CD4-positive, alpha-beta T cell treated with Interferon alpha-2 for 1 hour (primary cell): ENCODE measurements at places on chromosomes 1 and 21.
A peak's percentile ranks its signal among the peaks of the same experiment; 100 is the strongest.

- DNase-seq, result no peak
Measured at GRCh38 chr1:161733526-161733925, 12.2 kb downstream of the FCRLB start.

- DNase-seq, result no peak
Measured at GRCh38 chr1:225735252-225736149, 42.1 kb upstream of the SRP9 start.

- DNase-seq, result no peak
Measured at GRCh38 chr1:244405856-244406255, 45.9 kb downstream of the ADSS2 start.

DNA sequence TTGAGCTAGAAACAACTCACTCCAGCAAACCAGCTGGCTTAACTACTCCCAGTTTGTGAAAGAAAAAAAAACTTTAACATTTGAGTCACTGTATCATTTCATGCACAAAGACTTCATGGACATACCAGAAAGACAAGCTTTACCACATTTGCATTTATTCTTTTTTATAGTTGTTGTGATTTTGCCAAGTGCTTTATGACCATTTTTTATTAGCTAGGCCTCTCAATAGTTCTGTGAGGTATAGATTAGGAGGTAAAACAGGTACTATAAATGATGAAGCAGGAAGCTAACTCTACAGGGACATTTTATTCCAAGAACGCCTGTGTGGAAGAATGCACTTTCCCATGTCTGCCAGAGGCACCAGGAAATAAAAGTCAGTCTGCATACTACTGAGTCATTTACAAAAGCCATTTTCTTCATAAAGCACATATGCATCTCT lies 8.2 kb upstream of the DENND1B start:
- no peak for DNase-seq

DNA sequence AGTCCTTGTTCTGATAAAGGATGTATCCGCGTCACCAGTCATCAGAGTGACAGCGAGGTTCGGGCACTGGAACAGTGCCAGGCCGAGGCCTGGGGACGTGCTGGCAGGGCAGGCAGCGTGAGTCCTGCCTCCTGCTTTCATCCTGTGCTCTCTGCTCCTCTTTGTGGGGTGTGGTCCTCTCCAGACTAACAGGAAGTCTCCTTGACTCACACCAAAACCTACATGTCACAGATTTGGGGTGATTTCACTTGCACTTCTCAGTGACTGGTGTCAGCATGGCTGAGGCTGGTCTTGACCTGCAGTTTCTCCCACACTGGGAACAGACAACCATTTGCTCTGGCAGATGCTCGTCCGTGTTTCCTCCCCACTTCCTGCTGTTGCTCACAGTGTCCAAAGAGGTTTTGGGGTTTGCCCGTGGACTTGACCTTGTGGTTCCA lies 8.8 kb upstream of the NLRP3 start:
- DNase-seq, result peak; percentile 86

- DNase-seq, result peak; percentile 64
Measured at GRCh38 chr1:198678901-198679329, 40.1 kb downstream of the PTPRC start.

- DNase-seq, result no peak
Measured at GRCh38 chr1:161197560-161198193, 1.2 kb downstream of the ADAMTS4 start.

GRCh38 chr1:227779685-227780084 lies 35.8 kb upstream of the PRSS38 start:
- no peak for DNase-seq

DNA sequence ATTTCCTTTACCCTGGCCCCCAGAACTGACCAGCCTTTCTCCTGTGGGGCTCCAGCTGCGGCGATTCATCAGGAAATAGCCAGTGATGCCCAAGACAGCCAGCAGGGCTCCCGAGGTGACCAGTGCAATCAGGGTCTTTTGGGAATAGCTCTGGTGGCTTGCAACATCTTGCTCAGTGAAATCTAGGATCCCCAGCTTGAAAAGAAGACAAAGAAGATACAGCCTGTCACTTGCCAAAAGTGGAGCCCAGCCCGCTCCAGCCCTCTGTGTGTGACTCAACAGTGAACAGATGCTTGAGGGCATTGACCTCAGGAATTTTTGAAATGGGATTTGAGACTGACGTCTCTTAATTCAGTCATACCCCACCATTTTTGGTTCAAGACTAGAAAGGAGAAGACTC lies 22.3 kb downstream of the CD34 start:
- no peak for DNase-seq

DNA sequence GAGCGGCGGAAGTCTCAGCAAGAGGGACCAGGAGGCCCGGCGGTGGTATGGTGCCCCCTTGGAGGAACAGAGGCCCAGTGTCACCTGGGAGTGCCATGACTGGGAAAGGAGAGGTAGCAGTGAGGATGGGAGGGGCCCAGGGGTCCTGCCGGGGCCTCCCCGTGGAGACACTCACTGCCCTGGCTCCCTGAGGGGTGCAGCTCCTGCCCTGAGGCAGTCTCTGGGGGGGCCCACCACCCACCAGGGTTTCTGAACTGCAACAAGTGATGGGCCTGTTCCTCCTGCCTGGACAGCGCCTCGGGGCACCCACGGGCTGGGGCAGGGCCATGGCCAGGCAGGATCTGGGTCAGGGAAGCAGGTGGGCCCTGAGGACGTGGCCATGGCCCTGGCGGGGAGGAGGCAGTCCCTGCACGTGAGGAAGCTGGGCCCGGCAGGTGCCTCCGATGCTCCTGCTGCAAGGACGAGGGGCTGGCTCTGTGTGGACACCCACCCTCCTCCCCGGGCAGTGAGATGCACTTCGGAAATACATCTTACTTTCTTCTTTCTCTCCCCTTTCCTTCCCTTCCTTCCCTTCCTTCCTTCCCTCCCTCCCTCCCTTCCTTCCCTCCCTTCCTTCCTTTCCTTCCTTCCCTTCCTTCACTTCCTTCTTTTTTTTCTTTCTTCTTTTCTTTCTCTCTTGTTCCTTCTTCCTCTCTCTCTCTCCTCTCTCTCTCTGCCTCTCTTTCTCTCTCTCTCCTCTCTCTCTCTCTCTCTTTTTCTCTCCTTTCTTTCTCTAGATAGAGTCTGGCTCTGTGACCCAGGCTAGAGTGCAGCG lies 66.6 kb downstream of the MORN1 start:
- DNase-seq, result no peak

- DNase-seq, result no peak
Measured at GRCh38 chr1:25342846-25343245, 4.7 kb downstream of the TMEM50A start.

DNA sequence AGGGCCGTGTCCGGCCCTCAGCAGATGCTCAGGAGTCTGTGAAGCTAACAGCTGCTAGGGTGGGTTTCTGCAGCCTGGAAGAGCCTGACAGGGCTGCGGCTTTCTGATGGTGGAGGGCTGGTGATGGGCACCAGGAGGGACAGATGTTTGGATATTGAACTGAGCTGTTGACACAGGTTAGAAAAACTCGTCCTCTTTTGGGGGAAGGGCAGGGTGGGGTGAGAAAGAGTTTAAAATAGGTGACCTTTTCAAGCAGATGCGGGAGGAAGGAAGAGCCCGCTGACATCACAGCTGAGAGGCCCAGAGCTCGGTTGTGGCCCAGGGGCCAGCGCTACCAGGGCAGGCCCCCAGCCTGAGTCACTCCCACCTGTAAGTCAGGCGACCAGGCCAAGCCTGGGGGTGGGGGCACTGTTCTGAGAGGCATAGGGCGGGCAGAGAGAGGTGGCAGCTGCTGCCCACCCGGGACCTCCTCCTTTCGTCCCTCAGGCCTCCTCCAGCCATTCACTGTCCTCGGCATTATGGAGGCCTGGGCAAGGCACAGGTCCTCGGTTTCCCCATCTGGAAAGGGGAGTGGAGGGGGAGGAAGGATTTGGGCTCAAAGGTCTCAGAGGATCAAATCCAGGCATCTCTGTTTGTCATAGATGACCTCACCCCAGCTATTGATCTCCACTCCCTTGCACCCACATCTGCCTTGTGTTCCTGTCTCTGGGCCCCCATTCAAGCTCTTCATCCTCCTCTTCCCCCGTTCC lies 32.3 kb upstream of the ID3 start:
- DNase-seq, result no peak

DNA sequence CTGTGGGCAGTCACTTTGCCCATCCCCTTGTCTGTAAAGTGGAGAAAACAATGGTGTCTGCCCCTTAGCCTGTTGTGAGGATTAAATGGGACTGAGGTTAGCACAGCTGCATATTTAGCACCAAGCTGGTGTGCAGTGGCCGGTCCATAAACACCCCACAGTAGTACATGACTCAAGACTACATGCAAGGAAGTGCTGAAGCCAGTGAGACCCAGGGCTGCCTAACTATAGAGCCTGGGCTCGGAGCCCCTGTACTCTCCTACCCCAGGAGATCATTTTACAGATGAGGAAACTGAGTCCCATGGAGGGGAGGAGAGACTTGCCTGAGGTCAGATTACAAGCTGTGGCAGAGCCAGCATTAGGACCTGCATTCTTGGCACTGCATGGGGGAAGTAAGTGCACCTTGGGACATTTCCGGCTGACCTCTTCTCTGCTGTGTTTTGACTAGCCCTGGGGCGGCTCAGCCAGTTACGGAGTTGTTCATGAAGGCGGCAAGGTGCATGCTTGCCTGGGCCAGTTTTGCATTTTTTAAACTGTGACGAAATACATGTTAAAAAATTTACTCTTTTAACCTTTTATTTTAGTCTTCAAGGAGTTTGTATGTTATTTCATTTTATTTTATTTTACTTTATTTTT lies 3.2 kb downstream of the SERINC2 start:
- no peak for DNase-seq

- DNase-seq, result peak; percentile 5
Measured at GRCh38 chr1:158147869-158148268, 32.8 kb upstream of the CD1D start.

- no peak for DNase-seq
Measured at GRCh38 chr1:200038325-200038980, 10.9 kb downstream of the NR5A2 start.

- no peak for DNase-seq
Measured at GRCh38 chr1:177703888-177704446, 265.9 kb downstream of the SEC16B start.

- DNase-seq, result no peak
Measured at GRCh38 chr1:31807273-31808048, 8.4 kb downstream of the SPOCD1 start.

DNA sequence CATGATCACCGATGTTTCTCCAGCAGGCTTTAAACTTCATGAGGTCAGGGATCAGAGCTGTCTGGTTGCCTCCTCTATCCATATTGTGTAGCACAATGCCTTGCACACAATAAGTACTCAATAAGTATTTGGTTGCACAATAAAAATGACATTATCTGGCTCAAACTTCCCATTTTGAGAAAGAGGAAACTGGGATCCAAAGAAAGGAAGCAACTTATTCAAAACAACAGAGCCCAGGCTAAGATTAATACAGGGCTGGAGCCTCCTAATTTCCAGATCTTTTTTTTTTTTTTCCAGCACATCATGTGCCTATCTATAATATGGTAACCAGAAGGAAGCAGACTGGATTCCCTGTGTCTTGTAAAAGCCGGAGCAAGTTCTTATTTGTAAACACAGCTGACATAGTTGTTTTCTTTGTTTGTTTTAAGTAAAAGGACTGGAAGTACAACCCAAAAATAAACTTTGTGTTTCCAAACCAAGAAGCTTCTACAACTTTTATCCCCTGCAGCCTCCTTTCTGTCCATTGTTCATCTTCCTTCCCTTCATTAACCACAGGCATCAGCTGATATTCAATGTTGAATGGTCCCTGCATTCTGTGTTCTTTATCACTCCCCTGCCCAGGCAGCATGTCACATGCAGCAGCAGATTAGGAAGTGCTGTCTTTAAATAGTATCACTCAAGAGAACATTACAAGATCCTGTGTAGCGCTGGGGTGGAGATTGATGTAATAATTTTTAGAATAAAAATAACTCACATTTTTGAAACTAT lies 71.2 kb upstream of the HOOK1 start:
- no peak for DNase-seq

DNA sequence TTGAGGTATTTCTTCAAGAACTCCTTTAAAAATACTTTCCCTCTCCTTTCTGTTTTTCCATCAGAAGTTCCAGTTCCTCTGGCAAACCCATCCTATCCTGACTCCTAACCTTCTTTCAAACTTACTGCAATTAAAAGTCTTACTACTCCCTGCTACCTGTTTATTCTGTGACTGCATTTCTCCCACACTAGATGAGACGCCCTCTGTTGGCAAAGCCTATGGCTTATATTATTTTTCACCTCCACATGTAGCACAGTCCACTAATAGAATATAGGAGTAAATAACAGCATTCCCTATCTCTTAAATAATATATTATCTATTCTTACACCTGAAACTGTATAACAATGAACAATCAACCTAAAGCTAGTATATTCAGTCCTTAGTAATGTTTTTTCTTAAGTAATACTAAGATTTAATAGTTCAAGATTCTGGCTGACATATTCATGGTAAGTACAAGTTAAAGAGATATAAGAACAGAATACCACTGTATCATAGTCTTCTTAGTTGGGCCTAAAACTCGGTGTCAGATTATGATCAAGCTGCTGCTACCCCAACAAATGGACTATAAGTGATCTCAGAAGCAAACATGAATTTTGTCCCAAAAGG lies 54.8 kb downstream of the RAB3GAP2 start:
- DNase-seq, result no peak

- no peak for DNase-seq
Measured at GRCh38 chr1:244449936-244450508, 1.7 kb downstream of the ADSS2 start.

DNA sequence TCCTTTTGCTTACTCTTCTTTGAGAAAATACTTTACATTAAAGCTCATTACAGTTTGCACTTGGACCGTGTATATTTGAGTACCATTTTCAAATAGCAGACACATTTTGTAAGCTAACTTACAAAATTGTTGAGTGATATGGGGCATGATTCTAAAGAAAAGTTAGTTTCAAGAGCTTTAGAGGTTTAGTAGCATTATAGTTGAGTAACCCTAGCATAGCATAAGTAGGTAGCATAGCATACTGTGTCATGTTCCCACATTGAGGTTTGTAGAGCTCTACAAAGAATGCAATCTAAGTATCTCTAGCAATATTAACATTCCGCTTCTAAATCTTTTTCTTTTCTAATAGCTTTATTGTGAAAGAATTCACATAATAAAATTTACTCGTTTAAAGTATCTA lies 92.0 kb downstream of the ITSN1 start:
- DNase-seq, result no peak

GRCh38 chr21:41378849-41379248 lies 17.0 kb downstream of the MX2 start:
- no peak for DNase-seq
